Activated CD8-positive, alpha-beta memory T cell treated with anti-CD3 and anti-CD28 coated beads for 48 hours (primary cell): ENCODE measurements at places on chromosomes 2 and 18.

- no peak for DNase-seq
Measured at GRCh38 chr18:73511771-73512503, 635.7 kb downstream of the FBXO15 start.

DNA sequence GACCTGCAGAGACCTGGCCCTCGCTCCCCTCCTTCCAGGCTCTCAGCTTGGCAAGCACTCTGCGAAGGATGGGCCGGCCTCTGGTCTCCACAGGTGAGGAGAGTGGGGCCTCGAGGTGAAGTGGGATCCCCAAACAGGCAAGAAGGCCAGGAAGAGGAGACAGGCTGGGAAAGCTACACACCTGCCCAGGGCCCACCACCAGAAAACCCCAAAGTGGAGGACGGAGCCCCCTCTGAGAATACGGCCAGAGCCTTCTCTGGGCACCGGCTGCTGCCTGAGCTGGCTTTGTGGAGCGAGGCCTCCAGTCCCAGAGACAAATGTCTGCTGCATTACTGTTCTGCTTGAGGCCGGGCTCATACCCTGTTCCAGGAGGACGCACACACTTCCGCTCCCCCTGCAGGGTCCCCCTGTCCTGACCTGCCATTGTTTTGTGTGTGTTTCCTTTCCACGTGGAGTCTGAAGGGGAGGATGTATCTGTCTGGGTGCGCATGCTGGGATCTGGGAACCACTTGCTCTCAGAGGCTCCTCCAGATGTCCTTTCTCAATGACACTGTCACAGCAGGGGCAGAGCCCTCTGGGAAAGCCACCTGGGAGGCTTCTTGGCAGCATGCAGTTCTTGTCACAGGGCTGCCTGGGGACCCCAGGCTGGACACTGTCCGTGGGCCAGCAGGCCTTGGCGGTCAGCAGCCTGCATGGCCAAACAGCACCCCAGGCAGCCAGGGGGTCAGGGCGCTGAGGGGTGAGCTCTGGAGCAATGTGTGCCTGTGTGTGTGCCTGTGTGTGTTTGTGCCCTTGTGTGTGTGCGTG, 20.8 kb downstream of the KCNF1 start:
- no peak for DNase-seq

GRCh38 chr2:239630618-239631286, 229.9 kb upstream of the HDAC4 start:
- no peak for DNase-seq

GRCh38 chr2:225636558-225636957, 237.0 kb downstream of the NYAP2 start:
- DNase-seq, result no peak

DNA sequence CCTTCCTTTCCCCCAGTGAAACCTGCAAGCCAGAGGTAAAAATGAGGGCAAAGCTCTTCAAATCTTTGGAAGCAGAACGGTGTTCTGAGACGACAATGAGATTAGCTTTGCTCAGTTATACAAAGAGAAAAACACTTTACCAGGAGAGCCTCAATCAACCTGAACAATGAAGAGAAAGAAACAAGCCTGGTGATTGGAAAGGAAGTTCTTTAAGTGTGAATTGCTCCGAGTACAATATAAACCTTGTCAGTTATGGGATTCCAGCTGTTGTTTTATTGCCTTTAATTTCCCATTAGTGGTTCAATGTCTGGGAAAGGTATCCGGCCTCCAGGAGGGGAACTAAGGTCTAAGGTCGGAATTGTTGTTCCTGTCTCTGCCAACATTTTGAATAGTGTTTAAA, 901.6 kb downstream of the EPHA4 start:
- DNase-seq, result no peak

DNA sequence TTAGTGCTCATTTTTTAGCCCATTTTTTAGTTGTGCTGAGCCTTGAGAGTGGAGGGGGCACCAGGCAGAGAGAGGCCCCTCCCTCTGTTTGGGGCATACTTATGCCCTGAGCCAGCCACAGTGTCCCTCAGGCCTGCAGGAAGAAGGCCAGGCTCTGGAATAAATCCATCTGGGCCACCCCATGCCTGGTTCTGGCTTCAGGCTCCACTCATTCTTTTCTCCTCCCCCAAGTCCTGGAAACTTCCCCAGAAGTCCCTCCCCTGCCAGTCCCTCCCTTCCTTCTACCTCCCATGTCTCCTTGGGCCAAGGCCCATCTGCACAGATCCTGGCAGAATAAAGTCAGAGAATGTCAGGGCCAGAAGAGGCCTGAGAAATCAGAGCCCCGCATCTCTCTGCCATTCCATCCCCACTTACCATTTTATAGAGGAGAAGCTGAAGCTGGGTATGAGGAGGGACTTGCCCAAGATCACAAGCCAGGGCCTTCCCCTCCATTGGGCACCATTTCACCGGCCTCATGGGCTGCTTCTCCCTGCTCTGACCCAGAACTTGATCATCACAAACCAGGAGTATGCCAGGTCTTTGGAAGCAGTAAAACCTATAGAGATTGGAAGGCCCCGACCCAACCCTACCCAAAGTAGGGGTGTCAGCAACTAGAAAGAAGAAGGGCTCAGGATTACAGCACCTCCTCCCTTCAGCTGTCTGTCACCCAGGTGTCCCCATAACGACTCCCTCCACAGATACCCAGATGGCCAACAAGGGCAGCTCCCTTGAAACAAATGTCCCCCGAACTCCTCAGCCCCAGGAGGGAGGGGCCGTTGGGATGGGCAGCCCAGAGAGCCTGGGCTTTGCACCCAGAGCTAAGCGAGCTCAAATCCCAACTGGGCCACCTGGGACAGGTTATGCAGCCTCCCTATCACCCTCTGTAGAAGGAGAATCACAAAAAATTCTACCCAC, 108.4 kb downstream of the POLR1A start:
- no peak for DNase-seq

GRCh38 chr18:61388010-61388409, 54.8 kb downstream of the CDH20 start:
- DNase-seq, result no peak

- no peak for DNase-seq
Measured at GRCh38 chr18:77374446-77374805, 124.8 kb downstream of the GALR1 start.

- DNase-seq, result no peak
Measured at GRCh38 chr2:193670478-193670877, 1475.7 kb upstream of the TMEFF2 start.

- DNase-seq, result no peak
Measured at GRCh38 chr2:41626936-41627335, 420.9 kb upstream of the PKDCC start.

- no peak for DNase-seq
Measured at GRCh38 chr2:186718903-186719302, 25.0 kb downstream of the FAM171B start.

- DNase-seq, result no peak
Measured at GRCh38 chr2:240254337-240255164, 114.1 kb upstream of the OTOS start.

DNA sequence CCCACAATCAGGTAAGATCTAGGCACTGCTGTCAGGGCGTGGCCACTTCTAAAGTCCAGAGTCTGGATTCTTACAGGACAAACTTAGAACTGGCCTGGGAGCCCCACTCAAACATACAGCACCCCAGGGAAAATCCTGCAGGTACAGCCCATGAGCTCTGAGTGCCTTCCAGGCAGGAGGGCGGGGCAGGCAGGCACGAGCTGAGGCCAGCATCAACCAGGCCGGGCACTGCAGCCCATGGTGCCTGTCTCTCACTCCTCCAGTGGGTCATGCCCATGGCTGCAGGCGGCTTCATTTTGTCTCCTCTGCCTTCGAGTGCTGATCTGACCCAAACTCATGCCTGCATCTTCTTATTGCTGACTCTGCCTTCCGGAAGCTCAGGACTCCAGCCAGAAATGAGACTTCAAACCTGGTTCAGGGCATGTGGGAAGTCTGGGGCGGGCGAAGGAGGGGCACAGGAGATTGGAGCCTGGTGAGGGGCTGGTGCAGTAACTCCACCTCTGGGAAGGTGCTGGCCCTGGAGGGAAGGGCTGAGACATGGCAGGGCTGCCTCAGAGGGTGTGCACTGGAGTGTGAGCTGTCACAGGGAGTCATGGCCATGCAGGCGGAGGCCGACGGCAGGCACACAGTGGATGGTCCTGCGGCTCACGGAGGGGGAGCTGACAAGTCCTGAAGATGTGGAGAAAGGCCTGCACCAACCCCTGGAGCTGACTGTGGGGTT, 40.5 kb downstream of the HS6ST1 start:
- DNase-seq, result no peak

DNA sequence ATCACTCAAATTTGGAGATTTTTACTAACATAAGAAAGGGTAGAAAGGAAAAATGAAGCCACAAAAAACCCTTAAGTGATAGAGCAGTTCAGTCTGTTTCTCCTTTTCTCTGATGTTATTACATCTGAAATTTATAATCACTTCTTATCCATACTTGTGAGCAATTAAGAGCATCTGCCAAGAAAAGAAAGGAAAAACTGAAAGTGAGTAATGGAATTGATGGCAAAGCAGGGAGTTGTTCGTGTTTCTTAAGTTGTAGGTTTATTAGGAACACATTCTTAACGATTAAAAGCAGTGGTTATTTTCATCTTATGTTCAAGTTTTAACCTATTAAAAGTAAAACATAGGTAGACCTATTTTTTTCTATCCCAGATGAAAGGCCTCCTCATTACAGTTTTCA, 277.7 kb downstream of the RND3 start:
- no peak for DNase-seq

GRCh38 chr2:188238386-188238785, 53.3 kb upstream of the GULP1 start:
- no peak for DNase-seq

DNA sequence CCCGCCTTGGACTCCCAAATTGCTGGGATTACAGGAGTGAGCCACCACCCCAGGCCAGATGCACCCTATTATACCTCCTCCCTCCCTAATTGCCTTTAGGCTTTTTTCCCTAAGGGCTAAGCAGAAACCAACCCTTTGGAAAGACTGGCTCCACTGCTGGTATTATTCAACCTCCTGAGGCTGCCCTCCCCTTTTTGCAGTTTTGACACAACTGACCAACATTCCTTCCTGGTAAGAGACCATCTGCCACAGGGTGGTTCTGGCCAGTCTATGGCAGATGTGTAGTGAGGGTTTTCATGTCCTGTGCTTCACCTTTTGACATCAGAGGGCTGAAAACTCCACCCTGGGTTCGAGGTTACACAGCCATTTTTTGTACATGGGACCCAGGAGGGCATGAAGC, 1785.3 kb upstream of the CELF4 start:
- DNase-seq, result no peak

DNA sequence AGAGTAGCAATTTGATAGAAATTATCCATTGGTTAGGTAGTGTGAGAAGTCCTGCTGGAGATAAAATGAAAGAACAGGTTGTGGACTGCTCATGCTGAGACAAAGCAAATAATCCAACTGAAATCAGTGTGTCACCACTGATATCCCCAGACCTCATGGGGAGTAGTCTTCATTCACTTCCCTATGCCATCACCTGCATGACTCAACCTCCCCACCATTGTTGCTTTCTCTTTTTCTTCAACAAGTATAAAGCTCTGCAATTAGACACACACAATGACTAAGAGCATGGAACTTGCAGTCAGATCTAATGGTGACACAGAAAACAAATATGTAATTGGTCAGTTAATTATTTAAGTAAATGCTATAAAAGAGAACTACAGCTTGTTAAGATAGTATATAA, 475.3 kb downstream of the RIT2 start:
- no peak for DNase-seq

DNA sequence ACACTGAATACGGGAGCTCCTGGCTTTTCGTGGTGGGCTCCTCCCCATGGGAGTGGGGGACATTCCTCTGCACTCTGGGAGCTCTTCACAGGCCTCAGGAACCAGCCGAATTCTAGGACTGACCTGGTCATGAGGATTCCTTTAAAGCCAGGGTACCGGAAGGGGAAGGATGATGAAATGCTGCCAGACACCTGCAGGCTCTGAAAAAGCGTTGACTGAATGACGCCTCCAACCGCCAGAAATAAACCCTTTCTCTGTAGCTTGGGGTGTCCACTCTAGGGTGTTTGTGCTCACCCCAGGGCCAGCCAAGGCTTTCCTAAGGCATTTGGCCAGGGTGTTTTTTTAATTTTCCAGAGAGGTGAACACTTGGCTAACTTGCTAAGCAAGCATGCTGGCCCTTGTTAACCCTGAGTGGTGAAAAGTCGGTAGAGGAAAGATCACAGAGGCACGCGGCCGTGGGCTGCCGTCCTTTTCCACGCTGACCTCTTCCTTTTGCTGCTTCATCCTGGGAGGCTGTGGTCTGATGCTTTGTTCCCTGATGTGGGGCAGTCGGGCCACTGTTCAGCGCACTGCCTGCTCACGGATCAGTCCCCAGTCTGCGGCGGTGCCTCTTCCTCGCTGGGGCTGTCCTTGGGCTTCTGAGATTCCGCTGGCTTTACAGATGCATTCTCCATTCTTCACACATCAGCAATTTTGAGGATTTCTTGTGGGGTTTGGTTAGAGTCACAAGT, 32.0 kb downstream of the IMPA2 start:
- DNase-seq, result no peak

GRCh38 chr18:44786688-44787087, 106.0 kb downstream of the SETBP1 start:
- DNase-seq, result no peak

DNA sequence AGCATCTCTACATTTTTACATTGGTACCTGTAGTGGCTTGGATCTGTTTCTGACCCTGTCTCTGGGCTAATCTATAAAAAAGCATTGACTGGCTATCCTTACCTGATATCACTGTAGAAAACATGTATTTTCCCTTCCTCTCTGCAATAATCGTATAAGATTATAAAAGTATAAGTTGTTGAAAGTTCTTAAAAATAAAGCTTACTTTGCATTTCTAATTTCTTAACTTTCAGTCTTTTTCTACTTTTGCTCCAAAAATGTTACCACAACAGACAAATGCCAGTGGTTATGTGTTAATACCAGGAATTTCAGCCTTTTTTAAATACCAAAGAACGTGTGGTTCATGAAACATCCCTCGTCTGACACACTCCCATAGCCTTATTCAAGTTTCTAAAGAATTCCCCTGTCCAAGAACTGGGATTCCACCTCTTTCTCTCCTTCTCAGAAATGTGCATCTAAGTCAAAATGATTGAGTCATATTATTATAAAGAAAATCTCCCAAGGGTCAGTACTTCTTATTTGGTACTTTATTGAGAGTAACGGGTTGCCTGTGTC, 28.5 kb upstream of the ACKR3 start:
- DNase-seq, result no peak

GRCh38 chr2:86360776-86361175, 23.4 kb upstream of the REEP1 start:
- DNase-seq, result no peak

DNA sequence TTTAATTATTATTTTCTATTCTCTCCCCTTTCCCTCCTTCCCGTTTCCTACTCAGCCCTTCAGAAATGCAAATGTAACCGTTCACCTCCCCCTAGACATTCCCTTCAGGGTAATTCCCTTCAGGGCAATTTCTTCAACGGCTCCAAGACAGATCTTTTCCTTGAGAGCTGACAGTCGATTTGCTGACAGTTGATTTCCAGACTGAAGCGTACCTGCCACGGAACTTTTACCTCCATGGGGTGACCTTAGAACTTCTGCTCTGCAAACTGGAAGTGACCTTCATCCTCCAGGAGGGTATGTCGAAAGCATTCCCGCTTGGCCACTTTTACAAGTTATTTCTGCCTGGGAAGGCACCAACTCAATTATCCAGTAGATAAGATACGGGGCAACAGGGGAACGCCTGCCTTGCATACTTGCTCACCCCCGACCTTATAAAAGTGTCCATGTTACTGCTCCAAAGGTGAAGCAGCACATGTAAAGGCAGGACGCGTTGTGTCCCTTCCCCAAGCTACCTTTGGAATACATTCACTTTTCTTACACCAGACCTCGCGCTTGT, 18.5 kb downstream of the B3GNT7 start:
- DNase-seq, result no peak

- no peak for DNase-seq
Measured at GRCh38 chr2:61887717-61888266, 664 bp downstream of the CCT4 start.

GRCh38 chr18:36532394-36532793, 234.9 kb downstream of the FHOD3 start:
- no peak for DNase-seq
